Stimulated activated CD8-positive, alpha-beta memory T cell treated with anti-CD3 and anti-CD28 coated beads, Interleukin-15, amount 100 ng/mL, for 48 hours (primary cell): ENCODE measurements at places on chromosomes 2 and 18.

DNA sequence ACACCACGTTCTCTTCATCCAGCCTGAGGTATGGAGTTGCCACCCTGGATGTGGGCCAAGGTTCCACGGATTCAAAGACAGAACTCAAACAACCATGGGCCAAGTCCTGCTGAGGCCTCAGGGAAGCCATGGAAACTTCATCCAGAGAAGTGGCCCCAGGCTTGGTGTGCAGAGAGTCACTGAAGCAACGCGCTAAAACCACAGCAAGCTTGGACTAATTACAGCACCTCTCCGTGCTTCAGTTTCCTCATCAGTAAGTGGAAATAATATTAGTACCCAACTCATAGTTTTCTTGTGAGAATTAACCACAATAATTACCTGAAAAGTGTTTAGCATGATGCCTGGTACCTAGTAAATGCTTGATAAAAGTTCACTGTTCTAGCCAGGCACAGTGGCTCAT, 19.2 kb upstream of the AP1S3 start:
- DNase-seq, result no peak

DNA sequence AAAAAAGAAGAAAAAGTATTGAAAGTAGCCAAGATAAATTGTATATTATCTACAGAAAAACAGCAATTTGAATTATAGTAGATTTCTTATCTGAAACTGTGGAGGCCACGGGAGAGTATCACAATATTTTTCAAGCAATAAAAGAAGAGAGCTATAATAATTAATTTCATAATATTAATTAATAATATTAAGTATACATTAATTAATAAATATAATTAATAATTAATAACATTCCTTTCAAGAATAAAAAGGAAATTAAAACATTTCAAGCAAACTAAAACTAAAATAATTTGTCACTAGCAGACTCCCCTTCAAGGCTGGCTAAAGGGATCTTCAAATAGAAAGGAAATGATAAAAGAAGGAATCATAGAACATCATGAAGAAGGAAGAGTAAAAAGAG, 372.7 kb upstream of the KYNU start:
- no peak for DNase-seq

- DNase-seq, result no peak
These were observed 239.6 kb downstream of the BABAM2 start for GRCh38 chr2:28129955-28130695.

DNA sequence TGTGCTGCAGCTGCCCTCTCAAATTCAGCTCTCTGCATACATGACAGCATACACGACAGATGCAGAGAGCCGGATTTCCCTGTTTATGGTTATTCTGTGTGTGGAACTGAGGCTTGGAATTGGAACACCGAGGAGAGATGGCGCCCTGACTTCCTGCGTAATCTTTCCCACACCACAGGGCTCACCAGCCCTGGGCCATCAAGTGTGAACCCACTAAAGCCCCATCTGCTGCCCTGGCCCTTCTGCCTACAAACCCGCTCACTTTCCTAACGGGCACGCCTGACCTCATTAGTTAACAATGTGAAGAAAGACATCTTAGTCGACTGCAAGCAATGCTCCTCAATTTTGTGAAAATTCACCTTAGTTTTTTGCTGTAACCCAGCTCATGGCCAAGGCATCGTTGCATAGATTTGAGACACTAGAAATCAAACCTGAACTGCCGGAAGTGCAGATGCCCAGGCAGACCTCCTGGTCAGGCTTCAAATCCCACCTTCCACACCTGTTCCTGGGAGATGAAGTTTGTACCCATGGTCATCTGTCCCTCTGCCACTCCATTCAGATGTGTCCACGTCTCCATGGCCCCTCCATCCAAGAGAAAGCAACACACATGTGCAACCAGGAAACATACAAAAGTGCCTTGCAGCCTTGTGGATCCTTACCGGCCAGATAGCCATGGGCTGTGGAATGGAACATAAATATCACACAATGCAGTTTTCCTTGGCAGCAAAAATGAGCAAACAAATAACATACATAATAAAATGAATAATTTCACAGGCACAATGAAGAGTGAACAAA, 5.0 kb upstream of the CIDEA start:
- DNase-seq, result no peak

DNA sequence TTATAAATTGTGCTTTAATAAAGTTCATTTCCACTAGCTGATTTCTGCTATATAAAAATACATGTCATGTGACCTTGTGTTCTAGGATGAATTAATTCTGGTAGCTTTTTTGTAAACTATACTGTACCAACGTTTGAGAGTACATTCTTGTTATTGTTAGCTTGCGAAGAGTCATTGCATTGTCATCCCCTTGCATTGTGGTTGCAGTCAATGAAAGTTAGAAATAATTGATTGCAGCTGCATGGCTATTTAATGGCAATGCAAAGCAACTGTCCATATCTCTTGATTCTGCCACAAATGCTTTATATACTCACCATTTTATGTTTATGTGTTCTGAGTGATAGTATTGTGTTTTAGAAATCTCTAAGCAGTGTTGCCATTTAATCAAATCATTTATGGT, 91.6 kb downstream of the ZNF407 start:
- no peak for DNase-seq

DNA sequence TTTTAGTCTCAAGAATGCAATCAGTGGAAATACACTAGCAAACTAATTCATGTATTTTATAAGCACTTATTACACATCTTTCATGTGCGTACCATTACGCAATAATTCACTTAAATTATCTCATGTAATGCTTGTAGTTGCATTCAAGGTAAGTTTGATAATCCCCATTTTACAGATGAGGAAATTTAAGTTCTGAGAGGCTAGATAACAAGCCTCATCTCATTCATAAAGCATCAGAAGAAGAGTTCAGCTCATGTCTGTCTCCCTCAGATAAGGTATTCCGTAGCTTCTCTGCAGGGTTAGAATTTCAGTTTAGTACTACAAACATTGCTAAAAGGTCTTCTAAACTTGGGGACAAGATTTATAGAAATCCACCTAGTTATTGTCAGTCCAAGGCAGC, 47.8 kb downstream of the HNMT start:
- DNase-seq, result no peak

DNA sequence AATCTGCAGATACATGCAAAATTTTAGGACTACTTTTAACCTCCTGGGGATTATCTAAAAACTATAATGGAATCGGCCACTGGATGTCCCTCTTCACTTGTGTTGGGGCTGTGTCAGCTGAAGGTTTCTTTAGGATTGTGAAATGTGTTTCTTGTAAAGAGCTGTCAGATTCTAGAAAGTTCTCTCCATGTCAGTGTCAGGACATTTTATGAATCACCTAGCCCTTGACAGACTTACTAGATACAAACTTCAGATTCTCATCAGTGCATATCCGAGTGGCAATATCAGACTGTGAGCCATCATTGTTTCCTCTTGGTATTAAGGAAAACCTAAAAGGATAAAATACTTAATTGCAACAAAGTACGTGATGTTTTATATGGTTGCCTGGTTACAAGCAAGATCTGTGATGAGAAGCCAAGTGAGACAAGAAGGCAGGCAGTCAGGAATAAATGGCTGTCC, 107.3 kb downstream of the CPS1 start:
- DNase-seq, result no peak

DNA sequence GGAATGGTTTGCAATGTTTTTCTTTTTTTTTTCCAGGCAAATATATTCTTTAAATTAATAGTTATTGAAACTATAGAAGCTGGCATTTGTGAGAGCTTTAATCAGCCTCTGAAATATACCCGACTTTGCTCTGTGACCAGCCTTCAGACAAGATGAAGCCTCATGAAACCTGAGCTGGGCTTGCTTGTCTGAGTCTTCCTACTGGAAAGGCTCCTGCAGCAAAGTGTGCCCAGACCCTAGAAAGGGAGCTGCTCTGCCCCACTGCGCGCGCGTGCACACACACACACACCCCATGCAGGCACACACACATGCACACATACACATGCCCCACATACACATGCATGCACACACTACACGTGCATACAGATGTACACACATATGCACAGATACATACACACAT, 203.3 kb upstream of the NT5C1B start:
- no peak for DNase-seq

- no peak for DNase-seq
These were observed 3.4 kb upstream of the YIPF4 start for GRCh38 chr2:32274289-32274688.

- DNase-seq, result peak; percentile 51
These were observed 273.9 kb downstream of the MYT1L start for GRCh38 chr2:2057125-2057721.

GRCh38 chr2:219416938-219417337, 1.2 kb upstream of the DES start:
- no peak for DNase-seq

GRCh38 chr18:7457262-7457661, 109.9 kb upstream of the PTPRM start:
- DNase-seq, result no peak

DNA sequence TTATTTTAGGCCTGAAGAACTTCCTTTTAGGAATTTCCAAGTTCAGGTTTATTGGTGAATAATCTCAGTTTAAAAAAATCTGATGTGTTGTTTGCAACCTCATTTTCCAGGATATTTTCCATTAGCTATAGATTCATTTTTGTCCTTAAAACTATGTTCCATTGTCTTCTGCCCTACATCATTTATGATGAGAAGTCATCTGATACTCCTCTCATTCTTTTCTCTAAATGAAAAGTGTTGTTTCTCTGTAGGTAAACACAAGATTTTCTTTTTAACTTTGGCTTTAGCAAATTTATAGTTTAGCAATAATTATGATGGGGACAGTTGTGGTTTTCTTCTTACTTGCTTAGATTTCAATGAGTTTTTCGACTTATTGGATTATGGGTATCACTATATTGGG, 427.3 kb downstream of the DCDC2C start:
- DNase-seq, result no peak

DNA sequence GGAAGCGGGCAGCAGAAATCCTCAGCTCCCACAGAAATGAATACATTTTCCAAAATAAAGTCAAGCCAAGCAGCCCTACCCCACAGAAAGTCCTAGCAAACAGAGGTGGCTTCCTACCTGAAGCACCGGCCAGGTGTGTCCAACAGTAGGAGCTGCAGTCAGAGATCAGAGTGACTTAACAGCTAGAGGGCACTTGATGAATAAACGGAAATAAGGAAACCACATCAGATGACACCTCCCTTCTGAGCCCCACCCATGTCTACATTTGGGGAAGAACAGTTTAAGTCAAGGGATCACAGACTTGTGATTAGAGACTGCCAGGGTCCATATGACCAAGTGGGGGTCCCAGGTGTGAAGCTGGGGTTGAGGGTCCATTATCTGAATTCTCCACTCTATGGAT, at the start of gene CXCR1:
CXCR1 (minus strand) TSS at position 172 of the 400 bp plus-strand sequence. CDS start 1,751 bp downstream, outside the sequence.
- no peak for DNase-seq

DNA sequence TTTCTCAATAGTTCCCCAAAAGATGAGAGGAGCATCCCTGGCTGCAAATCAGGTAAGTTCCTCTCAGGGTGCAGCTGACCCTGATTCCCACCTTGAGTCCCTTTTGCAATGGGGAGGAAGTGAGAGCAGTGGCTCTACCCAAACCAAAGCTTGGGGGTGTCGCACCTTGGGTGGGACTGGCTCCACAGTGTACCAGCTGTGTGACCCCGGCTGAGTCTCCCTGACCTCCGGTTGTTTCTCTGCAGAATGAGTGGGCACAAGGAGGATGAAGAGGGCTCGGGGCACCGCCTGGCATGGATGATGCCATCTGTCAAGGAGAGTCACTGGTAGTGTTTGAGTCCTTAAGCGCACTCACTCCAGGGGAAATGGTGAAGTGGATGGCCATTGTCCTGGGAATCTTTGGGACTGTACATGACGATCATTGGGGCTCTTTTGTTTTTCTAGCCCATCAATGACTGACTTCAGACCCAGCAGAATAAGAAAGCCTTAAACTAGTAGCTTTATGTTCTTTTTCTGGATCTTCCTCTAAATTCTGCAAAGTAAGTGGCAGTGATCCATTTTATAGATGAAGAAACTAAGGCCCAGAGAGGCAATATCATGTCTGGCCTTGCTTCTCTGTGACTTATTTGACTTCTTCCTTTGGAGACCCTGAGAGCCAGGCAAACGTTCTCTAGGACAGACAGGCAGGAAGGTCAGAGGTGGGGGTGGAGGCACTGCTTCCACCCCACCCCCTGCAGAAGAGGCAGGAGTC, 106.3 kb upstream of the ST3GAL5 start:
- no peak for DNase-seq

- no peak for DNase-seq
These were observed 286.4 kb downstream of the SLC8A1 start for GRCh38 chr2:40165509-40165844.

- no peak for DNase-seq
These were observed 107.3 kb downstream of the C1QL2 start for GRCh38 chr2:119051263-119051662.

GRCh38 chr2:232490221-232491138, 2.8 kb upstream of the ECEL1 start:
- no peak for DNase-seq

- no peak for DNase-seq
These were observed 199.9 kb downstream of the RNF144A start for GRCh38 chr2:7117076-7117475.

DNA sequence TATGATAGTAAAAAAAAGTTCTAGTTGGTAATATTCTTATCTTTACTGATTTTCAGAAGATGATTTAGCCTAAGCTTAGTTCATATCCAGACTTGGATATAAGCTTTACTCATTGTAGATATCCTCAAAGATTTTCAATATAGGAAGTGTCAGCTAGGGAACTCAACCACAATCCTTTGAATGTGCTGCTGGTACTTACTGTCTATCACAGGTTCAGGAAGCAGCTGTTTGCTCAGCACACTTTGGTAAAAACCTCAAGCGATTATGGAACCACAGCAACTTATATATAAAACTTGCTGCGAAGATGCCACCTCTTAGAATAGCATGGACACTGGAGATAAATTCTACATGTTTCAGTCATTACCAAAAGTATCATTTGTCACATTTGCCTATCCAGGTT, 60.1 kb upstream of the TNFRSF11A start:
- DNase-seq, result no peak

GRCh38 chr2:137942037-137942832, 22.0 kb upstream of the HNMT start:
- DNase-seq, result no peak

GRCh38 chr2:145771525-145771924, 1251.6 kb upstream of the ZEB2 start:
- DNase-seq, result no peak

- no peak for DNase-seq
These were observed 6.1 kb upstream of the DIPK1C start for GRCh38 chr18:74463254-74463653.

DNA sequence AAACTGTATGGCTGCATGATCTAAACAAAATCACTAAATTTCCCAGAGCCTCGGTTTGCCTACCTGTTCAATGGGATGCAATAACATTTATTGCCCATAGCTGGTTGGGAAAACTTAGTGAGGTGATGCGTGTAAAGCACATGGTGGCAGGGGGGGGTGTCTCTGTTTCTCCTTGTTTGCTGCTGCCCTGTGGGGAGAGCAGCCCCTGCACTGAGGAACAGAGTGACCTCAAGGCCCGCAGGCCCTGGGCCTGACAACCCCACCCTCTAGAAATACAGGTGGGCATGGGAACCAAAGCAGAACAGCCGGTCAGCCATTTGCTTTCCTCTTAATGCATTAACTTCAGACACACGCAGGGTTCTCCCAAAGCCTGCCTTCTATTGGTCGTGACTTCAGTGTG, 55.1 kb upstream of the SLC66A3 start:
- no peak for DNase-seq
